ENCODE measurements at places on chromosomes 5 and 9.

GRCh38 chr5:157533011-157533481 lies 42.5 kb downstream of the ADAM19 start:
- no peak for DNase-seq

DNA sequence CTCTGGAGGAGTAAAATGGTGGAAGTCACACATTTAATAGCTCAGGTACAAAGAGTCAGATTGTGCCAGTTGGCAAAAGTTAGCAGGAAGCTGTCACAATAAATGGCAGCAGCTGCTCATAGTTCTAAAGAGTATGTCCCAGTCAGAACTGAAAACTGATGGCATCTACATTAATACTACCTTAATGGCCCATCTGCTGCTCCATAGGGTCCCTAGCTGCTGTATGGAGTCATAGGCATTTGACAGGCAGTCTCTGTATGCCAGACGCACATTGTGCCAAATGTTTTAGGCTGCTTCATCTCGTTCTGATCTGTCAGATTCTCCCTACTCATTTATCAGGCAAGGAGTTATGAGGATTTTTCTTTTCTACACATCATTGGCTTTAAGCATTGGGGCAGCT lies 515.8 kb upstream of the ARRDC3 start:
- DNase-seq: no peak

- no peak for DNase-seq
Observed at GRCh38 chr5:98209418-98209817, 564.0 kb upstream of the RGMB start.

GRCh38 chr5:83077662-83078261 lies 415 bp downstream of the XRCC4 start:
- peak; percentile 40 for DNase-seq

- no peak for DNase-seq
Observed at GRCh38 chr5:56413546-56413945, 180.4 kb upstream of the ANKRD55 start.

DNA sequence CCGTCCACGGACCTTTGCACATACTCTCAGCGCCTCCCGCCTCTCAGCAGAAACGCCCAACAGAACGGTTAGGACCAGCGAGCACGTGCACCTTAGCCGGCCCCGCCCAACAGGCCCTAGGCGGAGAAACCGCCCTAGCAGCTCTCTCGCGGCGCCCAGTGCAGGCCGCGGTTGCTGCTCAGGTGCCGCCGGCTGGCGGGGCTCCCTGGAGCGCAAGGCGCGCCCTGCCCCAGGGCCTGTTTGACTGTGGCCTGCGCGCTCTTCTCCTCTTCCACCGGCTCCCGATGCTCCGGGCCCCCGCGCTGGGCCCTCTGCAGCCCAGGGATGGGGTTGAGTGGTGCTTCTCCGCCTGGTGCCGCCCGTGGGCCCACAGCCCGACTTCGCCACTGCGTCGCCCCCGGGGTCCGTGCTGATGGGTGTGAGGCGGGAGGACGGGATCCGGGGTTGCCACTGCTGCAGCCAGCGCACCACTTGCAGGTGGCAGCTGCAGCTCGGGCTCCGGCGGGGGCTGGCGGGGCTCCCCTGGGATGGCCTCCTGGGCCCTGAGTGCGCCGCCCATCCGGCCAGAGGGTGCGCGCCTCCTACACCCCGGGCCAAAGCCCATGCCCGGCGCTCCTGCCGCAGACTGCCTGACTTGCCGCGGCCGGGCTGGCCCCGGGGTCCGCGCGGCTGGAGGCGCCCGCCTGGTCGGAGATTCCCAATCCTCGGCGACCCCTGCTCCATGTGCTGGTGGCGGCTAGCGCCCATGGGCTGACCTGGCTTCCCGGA lies 1889.4 kb upstream of the CDH9 start:
- DNase-seq: no peak

DNA sequence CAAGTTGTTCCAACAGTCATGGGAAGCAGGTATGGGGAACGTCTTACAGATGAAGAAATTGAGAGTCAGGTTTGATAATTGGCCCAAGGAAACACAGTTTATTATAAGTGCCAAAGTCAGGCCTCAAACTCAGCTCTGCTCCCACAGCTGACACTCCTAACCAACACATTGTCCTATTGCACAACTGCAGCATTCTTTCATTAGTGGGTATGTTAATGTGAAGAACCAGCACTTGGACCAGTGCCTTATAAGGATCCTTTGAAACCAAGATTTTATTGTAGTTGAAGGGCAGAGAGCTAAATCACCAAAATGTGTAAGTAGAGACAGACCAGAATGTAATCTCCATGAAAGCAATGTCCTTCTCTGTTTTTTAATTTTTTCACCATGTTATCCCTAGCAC lies 56.1 kb downstream of the GRIA1 start:
- DNase-seq: peak; percentile 67
